ENCODE measurements at places on chromosomes 6 and 20.
A peak's percentile ranks its signal among the peaks of the same experiment; 100 is the strongest.

DNA sequence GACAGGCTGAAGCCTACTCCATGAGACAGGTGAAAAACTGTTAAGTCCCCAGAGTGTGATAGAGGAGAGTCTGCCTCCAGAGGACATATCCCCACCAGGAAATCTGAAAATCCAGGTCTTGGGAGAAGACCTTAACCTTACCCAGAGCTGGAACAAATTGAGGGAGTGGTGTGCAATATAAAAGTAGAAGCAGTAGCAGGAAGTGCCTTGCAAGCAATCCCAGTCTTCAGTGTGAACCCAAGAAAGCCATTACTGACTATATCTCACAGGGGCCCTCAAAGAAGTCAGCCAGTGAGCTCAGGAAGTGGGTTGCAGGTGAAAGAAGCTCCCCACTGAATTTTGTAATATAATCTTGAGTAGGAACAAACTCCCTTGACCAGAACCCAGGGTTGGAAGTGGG, 41.9 kb upstream of the PKIB start:
- DNase-seq: no peak

- no peak for DNase-seq
Observed at GRCh38 chr6:160058603-160059215, 62.9 kb upstream of the SLC22A1 start.

DNA sequence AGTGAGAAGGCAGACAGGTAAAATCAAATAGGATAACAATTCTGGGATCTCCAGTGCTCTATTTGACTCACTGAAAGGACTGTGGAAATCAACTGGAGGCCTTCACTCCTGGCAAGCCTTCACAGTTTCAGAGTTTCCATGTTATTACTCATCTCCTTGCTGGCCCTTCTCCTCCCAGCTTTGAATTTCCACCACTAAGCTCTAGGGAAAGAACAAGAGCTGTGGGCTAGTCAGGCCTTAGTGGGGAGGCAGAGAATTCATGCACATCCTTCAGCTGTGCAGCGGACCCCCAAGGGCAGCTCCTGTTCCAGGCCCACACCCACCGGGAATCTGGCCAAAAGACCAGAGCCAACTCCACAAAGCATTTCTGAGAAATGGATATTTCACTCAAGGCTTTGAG, 26.0 kb downstream of the MYLIP start:
- DNase-seq: peak; percentile 74

GRCh38 chr6:97066056-97066455, 141.5 kb downstream of the KLHL32 start:
- DNase-seq: peak; percentile 1

DNA sequence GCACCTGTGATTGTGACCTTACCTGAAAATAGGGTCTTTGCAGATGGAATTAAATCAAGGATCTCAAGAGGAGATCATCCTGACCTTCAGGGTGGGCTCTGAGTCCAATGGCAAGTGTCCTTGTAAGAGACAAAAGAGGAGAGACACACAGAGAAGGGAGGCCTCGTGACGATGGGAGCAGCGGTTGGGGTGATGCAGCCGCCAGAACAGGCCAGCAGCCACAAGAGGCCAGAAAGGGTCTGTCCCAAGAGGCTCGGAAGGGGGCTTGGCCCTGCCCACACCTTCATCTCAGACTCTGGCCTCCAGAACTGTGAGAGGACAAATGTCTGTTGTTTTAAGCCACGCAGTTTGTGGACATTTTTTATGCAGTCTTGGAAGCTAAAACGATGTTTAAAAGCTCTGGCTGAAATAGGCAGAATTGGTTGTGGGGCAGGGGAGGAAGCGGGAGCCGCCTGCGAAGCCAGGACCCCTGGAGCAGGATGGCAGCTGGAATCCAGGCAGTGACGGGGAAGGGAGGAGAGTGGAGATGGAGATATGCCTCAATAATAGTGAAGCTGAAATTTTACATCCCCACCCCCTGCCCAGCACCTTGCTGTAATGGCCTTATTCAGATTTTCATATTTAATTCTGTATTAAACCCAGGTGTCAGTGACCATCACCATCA, 216.4 kb downstream of the ANKRD60 start:
- no peak for DNase-seq

DNA sequence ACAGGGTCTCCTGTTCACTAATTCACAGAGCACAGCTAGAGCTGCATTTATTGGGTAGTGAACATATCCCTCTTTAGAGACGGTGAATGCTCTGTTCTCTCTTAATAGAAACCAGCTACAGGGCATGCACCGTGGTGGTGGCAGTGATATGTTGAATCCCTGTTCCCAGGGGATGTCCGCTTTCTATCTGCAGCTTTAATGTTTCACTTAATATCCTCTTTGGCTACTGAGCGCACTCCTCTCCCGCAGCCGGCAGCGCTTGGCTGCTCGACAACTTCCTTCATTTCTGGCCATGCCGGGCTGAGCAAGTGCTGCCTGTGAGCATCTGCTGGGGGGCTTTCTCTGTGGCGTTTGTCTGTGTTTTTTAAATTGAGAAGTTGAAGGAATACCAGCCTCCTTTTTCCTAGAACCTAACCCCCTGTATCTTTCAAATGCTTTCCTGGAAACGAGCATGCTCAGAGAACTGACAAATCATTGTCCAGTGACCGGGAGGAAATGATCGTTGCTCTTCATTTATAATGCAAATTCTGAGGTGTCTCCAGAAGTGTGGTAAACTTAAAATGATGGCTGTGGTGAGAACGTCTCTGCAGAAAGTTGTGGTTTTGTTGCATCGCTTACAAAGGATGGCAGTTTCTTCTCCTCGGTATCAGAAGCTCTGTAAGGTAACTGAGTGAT, 297.9 kb downstream of the UTRN start:
- DNase-seq: peak; percentile 29

DNA sequence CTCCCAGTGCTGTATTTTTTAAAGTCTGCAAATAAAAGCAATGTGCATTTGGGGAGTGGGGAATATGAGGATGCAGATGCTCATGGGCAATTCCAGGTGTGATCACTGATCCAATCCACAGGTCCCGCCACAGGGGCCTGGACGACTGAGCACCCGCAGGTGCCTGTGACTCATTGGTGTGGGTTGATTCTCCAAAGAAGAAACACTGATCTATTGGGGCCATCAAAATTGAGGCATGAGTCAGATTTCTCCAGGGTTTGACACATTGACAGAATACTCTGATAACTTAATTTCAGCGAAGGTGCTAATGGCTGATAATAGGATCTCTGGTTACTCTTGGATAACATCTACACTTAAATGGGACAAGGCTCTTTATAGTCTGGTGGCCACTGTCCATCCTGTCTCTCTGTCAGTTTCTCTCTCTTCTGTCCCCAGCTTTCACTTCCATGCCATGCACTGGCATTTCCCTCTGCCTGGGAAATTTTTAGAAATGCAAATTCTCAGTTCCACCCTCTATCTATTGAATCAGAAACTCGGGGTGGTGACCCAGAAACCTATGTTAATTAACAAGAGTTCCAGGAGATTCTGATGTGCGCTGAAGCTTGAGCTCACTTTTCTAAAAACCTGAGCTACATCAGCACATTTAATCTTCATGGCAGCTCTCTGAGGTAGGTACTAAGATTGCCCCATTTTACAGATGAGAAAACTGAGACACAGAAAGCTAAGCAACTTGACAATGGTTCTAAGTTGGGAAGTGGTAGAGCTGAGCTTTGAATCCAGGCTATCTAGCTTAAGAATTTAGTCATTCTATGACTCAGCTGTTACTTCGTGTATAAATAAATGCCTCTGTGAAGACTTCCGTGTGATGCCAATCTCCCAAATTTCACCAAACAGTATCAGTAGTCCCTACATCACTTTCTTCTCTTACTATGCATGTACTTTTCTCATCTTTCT, 10.2 kb upstream of the RCAN2 start:
- no peak for DNase-seq

GRCh38 chr6:150741633-150742200, 123.8 kb upstream of the MTHFD1L start:
- no peak for DNase-seq
